Activated CD8-positive, alpha-beta memory T cell treated with anti-CD3 and anti-CD28 coated beads for 1 hour (primary cell): ENCODE measurements at places on chromosomes 2 and 18.

DNA sequence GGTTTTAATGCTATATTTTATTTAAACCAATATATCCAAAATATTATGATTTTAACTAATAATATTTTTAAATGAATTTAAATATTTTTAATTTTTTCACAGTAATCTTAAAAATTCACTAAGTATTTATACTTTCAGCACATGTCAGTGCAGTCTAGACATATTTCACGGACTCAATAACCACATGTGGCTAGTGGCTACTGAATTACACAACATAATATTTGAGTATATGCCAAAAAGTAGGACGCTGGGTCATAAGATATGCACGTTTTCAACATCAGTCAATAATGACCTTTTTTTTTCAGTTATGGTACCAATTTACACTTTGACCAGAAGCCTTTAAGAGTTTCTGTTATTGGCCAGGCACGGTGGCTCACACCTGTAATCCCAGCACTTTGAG, 117.7 kb downstream of the GFPT1 start:
- DNase-seq: no peak

DNA sequence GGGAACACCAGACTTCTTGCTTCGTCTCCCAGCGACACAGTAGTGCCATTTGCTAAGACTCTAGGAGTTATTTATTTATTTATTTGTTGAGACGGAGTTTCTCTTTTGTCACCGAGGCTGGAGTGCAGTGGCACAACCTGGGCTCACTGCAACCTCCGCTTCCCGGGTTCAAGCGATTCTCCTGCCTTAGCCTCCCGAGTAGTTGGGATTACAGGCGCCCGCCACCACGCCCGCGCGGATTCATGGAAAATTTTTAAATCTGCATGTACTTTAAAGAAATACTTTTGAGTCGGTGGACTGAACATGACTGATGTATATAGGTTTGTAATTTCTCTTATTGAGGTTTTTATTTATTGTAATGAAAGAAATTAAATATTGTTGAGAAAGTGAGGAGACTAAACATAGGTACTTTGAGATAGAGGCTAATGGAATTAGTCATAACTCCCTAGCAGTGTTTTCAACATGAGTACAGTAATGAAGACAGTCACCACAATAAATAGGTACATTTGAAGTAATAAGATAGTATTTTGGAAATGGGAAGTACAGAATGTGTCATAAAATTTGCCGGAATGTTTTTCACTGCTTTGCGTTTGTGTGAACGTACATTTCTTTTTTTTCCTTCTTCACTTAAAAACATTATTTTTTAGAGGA, 983 bp downstream of the MTX2 start:
- DNase-seq: no peak

DNA sequence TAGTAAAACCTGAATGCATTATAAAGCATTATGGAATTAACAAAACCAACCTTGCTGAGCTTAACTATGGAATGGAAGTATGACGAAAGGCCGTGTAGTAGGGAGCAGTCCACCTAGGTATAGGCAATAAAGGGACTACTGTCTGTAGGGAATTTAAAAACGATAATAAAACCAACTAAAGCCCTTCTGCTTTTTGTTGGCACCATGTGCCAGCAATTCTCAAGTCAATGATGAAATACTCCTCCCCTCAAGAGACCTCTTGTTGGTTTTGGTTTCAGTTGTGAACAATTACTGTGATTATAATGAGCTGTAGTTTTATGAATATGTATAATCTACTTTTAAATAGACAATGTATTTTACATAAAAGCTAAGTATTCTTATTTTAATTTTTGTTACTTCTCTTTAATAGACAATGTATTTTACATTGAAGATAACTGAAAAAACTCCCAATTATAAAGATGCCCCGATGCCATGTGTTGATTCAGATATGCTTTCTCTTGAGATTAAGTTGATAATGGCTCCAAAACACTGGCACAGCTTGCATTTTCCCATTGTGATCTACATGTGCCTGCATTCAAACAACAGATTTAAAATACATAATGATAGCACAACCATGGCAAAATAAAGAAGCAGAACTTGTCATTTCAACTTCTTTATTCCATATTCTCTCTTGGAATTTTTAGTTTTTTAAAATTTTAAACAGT, 55.5 kb upstream of the ZDBF2 start:
- no peak for DNase-seq

DNA sequence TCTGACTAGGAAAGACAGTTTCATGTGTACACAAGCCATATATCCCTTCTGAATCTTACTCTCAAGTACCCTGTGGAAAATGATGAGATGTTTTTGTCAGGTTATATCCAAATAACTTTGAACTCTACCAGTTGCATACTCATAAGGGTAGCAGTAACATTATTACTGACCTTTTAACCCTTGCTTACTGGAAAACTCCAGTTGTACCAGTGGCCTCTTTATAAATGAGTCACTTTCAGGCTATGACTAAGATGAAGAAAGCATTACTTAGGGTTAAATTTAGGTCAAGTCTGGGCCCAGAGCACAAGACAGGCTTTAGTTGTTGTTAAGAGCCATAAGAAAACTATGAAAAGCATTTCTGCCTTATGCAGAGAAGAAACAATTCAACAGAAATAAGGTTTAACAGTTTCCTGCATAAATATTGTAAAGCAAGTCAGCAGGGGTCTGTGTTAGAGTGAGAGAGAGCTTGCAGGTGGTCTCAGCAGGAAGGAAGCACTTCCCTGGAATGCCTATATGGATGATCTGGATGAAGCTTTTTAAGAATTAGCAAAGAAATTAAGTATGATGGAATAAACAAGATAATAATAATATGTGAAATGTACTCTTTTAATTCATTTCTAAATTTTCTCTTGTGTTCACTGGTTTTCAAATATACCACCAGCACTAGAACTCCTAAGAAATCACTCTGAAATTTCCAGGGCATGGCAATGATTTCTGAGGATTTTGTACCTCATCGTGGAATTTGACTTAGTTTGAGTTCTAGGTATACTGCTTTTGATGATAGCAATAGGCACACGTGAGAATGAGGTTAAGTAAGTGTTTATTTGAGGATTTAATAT, 126.6 kb downstream of the UBE2E3 start:
- DNase-seq: no peak

GRCh38 chr2:192298664-192299063, 103.9 kb upstream of the TMEFF2 start:
- no peak for DNase-seq

- no peak for DNase-seq
These were observed 520.1 kb downstream of the ARHGAP15 start for GRCh38 chr2:143649226-143649740.

GRCh38 chr18:27301615-27302378, 116.7 kb upstream of the CHST9 start:
- DNase-seq: no peak

- DNase-seq: no peak
These were observed 37.1 kb downstream of the NEMP2 start for GRCh38 chr2:190497428-190497827.

- DNase-seq: no peak
These were observed 111.9 kb downstream of the IRS1 start for GRCh38 chr2:226687641-226688253.

DNA sequence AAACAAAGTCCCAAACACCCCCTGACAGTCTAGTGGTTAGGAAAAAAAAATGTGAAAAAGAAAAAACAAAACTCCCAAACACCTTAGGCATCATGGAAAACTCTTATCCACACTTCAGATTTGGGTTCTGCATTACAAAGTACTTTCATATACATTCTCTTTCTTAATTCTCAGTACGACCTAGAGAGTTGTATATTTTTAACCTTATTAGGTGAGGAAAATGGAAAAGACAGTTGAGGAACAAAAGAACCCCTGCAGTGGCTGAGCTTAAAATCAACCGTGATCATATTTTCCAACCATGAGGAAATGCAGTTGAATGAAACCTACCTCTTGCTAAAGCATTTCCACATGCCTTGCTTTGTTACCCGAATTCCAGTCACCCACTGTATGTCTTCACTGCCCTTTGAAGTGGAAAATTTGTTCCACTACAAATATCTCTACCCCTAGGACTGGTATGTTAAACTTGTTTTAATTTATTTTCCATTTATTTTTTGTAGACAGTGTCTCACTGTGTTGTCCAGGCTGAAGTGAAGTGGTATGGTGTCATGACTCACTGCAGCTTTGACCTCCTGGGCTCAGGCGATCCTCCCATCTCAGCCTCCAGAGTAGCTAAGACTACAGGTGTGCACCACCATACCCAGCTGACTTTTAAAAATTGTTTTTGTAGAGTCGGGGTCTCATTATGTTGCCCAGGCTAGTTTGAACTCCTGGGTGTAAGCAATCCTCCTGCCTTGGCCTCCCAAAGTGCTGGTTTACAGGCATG, 56.9 kb upstream of the LPIN2 start:
- no peak for DNase-seq

DNA sequence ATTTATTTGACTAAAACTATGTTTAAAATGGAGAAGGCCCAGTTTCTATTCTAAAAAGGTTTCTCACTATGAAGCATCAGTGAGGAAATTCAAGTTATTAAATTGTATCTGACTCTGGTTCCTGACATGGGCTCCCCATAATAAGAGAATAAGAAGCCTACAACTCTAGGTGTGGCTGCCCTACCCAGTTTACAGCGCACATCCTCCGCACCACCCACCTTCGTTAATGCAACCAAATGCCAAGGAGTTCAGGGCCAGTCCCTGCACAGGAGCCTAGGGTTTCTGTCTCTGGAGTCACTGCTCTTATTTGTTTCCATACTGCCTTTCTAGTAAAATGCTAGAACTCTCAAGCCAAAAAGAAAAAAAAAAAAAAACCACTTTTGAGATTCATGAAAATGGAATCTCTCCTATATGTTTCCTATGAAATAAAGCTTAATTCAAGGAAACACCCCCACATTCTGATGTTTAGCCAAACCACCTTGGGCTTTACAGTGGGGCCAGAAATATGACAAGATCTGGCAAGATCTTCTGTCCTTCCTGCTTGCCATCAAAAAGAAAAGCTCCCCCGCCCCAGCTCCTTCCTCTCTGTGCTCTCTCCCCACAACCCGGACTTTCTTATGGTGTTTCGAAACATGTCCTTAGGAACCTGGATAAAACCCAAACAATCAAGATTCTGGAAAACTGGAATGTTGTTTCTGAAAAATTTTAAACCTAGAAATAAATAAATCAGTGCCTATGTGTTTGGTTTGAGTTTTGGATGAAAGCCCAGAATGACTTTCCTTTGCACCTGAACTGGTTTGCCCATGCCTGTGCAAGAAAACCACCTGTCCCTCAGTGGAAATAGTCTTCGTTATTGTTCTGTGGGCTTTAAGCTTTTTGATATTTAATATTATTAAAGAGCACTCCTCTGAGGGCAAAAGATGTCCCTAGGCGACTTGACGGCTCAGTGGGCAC, 136.7 kb downstream of the SP3 start:
- DNase-seq: no peak

GRCh38 chr2:196172951-196173350, 1.6 kb upstream of the STK17B start:
- DNase-seq: no peak

GRCh38 chr2:215363461-215364156, 51.8 kb downstream of the ATIC start:
- no peak for DNase-seq

GRCh38 chr18:21955757-21956652, 213.4 kb upstream of the GATA6 start:
- DNase-seq: peak; percentile 39

DNA sequence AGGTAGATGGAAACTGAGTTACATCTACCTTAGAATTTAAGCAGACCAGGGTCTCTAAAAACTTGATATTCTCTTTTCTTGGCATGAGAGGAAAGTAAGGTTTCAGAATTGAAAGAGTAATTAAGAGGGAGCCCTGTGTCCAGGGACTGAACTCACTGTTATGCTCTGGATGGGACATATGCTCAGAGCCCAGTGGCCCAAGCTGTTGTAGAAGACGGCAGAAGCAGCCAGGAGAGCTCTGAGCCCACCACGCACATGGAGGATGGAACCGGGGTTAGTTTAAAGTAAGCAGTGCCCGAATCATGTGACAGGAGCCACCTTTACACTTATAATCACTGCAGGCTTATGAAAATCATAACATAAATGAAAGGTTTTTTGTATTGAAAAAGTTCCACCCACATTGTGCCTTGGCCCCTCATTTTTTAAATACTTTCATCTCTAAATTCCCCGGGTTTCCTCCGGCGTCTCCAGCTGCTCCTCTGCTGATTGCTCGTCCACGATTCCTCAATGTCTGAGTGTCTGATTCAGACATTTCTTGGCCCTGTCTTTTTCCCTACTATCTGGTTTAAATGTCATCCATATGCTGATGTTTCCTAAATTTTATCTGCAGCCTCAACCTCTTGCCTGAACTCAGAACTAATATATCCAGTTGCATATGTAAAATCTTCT, 36.1 kb upstream of the SPTBN1 start:
- no peak for DNase-seq

DNA sequence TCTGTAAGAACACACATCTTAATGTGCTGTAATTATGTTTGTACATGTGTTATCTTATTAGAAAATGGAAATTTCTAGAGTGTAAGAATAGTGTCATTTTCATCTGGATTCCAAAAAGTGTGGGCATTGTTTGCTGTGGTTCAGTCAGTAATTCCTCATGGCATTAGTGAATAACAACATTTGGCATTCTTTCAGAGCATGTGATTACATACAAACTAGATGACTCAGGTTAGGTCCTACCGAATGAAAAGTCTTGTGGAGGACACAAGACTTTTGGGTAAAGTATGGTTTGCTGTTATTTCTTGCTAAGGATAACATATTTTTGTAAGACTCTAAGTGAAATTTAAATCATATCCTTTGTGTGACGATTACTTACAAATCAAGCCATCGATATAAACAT, 593.1 kb upstream of the NRXN1 start:
- no peak for DNase-seq

DNA sequence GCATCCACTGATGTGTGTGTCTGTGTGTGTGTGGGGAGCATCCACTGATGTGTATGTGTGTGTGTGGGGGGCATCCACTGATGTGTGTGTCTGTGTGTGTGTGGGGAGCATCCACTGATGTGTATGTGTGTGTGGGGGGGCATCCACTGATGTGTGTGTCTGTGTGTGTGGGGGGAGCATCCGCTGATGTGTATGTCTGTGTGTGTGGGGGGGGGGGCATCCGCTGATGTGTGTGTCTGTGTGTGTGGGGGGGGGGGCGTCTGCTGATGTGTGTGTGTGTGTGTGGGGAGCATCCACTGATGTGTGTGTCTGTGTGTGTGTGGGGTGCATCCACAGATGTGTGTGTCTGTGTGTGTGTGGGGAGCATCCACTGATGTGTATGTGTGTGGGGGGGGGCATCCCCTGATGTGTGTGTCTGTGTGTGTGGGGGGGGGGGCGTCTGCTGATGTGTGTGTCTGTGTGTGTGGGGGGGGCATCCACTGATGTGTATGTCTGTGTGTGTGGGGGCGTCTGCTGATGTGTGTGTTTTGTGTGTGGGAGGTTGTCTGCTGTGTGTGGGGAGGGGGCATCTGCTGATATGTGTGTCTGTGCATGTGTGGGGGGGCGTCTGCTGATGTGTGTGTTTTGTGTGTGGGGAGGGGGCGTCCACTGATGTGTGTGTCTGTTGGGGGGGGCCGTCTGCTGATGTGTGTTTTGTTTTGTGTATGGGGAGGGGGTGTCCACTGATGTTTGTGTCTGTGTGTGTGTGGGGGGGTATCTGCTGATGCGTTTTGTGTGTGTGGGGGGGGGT, 125.9 kb downstream of the NFATC1 start:
- no peak for DNase-seq
